ENCODE measurements at places on chromosomes 16 and 17. TPM values are rescaled to one million over a fixed set of nuclear protein-coding genes. Genes with fewer than 3 reads are reported as not detected.

DNA sequence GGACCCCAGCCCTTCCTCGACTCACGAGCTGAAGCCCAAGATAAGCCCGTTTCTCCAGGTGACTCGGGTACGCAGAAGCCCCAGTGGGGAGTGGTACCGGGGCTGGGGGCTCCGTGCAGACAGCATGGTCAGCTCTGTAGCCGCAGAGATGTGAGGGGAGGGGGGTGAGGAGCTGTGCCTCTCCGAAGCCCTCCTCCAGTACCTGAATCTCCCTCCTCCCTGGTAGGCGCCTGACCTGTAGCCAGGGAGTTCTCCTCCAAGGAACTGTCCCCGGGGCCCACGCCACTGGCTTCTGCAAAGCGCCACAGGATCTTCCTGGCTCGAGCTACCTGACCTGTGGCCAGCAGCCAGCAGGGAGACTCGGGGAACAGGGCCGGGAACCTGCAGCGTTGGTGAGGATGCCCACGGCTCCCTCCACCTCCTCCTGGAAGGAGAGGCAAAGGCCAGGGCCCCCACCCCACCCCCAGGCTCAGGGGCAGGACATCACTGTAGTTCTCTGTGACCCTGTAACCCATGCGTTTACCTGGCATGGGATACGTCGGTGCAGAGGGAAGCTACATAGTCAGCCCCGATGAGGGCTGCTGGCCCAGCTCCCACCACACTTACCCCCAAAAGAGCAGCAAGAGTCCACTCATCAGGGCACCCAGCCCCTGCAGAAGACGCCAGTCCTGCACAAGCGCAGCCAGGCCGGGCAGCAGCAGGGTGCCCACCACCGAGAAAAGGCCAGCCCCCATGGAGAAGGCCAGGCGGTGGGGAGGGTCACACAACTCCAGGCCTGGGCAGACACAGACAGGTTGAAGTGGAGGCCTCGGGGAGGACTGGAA is 1.7 kb downstream of the SLC22A31 start:
- DNase-seq: no peak

CCDC154 gene
- 1.8 TPM for total RNA-seq

DNA sequence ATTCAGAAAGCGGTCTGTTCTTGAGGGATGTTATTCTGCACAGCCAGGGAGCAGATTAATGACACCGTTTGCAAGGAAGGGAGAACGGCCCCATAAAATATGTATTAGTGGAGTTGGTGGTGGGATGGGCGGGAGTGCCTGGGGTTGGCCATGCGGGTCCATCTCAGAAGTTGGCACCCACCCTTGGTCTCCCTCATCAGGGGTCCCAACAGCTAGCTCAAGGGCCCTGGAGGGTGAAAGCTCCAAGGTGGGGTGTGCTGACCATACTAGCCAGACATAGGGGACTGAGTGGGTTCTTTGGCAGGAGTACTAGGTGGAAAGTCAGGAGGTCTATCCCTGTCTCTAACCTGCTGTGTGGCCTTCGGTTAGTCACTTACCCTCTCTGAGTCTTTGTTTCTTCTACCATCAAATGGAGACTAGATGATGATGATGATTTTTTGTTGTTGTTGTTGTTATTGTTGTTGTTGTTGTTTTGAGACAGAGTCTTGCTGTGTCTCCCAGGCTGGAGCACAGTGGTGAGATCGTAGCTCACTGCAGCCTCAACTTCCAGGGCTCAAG is 83.2 kb upstream of the BRD7 start:
- no peak for DNase-seq

TBC1D28 gene
- total RNA-seq: not detected

DNA sequence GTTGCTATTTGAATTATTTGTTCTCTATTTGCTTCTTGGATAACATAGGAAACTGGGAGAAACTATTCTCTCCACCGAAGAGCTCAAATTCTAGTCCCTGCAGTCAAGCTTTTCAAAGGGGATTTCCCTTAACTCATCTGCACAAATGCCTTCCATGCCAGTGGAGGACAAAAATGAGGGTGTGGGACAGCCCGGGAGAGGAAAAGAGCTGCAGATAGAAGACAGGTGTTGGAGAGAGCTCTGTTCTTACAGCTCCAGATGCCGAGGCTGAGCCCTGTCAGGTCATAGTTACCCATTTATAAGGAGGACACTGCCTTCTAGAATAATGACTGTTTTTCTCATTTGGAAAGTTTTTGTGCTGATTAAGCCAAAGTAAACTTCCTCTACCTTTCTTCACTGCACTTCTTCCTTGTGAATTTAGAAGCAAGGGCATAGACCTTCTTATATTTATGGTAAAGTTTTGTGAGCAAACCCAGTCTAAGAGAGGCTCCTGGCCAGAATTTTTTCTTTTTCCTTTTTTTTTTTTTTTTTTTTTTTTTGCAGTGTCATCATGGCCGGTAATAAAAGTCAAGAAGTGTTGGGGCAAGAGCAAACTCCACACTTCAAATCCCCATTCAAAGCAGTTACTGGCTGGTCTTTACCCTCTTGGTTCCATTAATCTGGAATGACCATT is 177.2 kb downstream of the ABCC12 start:
- DNase-seq: no peak

TBC1D3B gene
- 2.6 TPM for total RNA-seq

DNA sequence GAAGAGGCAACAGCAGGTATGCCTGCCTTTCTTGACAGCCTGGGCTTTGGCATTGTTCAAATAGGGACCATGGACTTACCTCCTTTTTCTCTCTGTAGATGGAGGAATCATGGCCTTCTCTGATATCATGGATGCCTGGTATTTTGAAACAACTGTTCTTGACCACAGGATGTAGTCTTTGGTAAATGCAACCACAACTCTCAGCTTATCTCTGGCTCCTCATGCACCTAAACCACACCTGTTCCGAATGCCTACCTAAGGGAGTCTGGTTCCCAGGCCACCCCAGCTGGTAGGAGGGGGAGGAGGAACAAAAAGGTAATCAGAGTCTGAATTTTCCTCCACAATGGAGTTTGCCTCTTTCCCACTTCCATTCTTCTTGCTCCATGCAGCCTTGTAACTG is 18.8 kb downstream of the CDK5RAP3 start:
- no peak for DNase-seq

DNA sequence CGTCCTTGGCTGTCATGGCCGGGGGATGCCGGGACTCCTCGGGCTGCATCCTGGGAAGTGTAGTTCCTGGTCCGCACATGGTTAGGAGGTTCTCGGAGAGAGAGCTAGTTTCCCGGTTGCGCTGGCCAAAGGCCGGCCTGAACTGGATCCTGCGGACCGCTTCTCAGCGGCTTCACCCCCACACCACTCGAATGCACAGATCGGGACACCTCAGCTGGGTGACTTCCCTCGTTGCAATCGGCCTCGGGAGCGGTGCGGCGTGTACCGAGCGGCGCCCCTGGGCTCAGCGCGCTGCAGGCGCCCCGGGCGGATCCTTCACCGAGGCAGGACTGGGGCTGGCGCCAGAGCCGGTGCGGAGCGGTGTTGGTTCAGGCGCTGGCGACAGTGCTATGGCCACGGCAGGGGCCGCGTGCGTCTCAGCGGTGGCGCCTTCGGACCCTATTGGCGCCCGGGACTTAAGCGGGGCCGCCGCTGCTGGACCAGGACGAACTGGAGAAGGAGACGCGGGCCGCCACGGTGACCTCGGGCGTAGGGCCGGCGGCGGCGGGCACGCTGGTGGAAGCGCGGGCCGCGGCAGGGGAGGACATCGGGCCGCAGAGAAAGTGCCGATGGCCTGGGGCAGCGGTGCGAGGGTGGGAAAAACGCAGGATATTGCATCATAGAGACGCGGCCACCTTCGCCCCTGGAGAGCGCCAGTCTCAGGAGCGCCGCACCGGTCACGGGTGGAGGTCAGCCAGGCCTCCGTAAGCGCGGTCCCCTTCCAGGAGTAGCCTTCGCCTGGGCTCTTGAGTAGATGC is 11.4 kb downstream of the ZNF629 start:
- DNase-seq: peak; percentile 78

DNA sequence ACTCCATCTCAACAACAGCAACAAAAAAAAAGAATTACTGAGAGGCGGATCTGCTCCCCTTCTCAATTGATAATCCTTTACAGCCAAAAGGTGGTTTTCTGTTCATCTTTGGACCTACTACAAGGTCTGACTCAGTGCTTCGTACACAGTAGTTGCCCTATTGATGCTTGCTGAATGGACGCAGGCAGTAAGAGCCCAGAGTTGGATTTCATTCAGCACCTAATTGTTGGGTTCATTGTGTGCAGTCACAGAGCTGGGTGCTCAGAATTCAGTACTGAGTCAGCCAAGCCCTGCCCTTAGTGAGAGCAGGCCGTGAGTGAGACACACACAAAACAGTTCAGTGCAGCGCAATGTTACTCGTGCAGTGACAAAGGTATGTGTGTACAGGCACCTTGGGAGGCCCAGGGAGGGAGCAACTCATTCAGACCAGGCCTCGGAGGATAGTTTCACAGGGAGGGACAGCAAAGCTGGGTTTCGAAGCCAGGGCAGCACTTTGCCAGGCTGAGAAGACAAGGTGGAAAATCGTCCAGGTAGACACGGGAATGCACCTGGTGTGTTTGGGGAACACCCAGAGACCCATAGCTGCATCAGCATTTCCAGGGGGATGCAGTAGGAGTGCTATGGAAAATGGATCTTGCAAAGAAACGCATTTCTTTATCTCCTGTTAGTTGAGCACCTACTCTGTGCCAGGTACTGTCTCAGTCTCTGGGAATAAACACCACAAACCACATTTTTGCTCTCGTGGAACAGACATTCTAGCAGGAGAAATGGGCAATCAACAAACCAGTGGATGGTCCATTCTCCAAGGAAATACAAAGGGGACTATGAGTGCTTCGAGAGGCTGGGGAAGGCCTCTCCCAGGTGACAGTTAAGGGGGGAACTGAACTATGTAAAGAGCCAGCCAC is 18.1 kb upstream of the KRT17 start:
- no peak for DNase-seq

Measured in activated naive CD4-positive, alpha-beta T cell treated with anti-CD3 and anti-CD28 coated beads for 36 hours (primary cell).